ENCODE measurements at places on chromosomes 2 and 18. TPM values are rescaled to one million over a fixed set of nuclear protein-coding genes. Genes with fewer than 3 reads are reported as not detected.

Gene ANTXR1
- total RNA-seq = 31.1 TPM

Gene SLC14A1
- 6.9 TPM for total RNA-seq

Gene GALNT3
- 44.8 TPM for total RNA-seq

Gene IL36A
- not detected for total RNA-seq

Gene CAVIN2
- total RNA-seq = 0.07 TPM

Gene INPP5D
- total RNA-seq = 0.26 TPM

Gene KLHL41
- total RNA-seq = 0.12 TPM

Gene TBR1
- total RNA-seq = not detected

Gene IL18R1
- total RNA-seq = 3.6 TPM

Gene GDF7
- total RNA-seq = not detected

Gene APLF
- 0.69 TPM for total RNA-seq

Gene DYSF
- 13.0 TPM for total RNA-seq

Gene KYNU
- 1.1 TPM for total RNA-seq

Gene UGT1A10
- not detected for total RNA-seq

Gene CXCR1
- not detected for total RNA-seq

Gene MAP3K19
- not detected for total RNA-seq

Gene KANSL1L
- 2.3 TPM for total RNA-seq

Gene ALPG
- total RNA-seq = 0.18 TPM

Gene COL6A3
- total RNA-seq = 53.4 TPM

Gene RIT2
- total RNA-seq = not detected
